T-helper 9 cell (primary cell): ENCODE measurements at places on chromosomes 12 and 14.

- DNase-seq = no peak
Measured at GRCh38 chr14:22646570-22647254, 2.6 kb upstream of the OR6J1 start.

GRCh38 chr12:1681493-1681807 lies 9.4 kb upstream of the ADIPOR2 start:
- DNase-seq = no peak

DNA sequence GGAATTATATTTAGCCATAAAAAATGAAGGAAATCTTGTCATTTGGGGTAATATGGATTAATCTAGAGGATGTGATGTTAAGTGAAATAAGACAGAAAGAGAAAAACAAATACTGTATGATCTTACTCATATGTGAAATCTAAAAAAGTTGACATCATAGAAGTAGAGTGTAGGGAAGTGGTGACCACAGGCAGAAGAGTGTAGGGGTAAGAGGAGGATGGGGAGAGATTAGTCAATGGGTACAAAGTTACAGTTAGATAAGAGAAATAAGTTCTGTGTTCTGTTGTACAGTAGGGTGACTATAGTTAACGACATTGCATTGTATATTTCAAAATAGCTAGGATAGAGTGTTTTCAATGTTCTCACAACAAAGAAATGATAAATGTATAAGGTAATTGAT lies 87.0 kb downstream of the TSHR start:
- no peak for DNase-seq

GRCh38 chr12:48882315-48882687 lies 16.6 kb upstream of the RND1 start:
- no peak for DNase-seq

- DNase-seq = no peak
Measured at GRCh38 chr14:56633544-56633943, 53.9 kb downstream of the TMEM260 start.

DNA sequence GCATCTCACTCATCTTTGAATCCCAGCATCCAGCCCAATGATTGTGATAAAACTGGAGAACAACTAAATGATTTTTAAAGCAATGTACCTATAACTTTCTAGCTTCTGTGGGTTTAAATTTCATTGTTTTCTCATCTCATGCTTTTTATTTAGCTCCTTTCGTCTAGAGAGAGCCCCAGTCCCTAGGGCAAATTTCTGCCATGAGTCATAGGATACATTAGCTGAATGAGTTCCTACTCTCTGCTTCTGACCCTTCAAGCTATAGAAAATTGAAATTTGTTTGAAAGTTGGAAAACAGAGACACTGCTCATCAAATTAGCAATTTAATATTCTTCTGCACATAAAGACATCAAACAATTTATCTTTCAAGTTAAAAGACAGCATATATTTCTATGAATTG lies 113.9 kb downstream of the KIF21A start:
- DNase-seq = no peak

GRCh38 chr12:76726626-76727025 lies 37.3 kb upstream of the ZDHHC17 start:
- DNase-seq = no peak

DNA sequence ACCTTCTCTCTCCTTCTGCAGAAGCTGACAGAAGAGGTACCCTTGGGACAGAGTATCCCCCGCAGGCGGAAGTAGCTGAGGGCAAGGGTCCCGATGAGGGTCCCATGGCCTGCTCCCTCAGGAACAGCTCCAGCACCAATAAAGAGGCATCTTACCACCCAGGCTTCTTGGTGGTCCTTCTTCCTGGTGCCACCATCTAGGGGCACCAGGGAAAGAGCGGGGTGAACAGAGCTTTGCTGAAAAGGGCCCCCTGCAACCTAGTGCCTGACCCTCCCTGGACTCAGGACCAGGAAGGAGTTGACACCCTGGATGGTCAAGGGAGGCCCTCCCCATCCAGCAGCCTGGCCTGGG lies 591 bp upstream of the IRF9 start:
- no peak for DNase-seq

DNA sequence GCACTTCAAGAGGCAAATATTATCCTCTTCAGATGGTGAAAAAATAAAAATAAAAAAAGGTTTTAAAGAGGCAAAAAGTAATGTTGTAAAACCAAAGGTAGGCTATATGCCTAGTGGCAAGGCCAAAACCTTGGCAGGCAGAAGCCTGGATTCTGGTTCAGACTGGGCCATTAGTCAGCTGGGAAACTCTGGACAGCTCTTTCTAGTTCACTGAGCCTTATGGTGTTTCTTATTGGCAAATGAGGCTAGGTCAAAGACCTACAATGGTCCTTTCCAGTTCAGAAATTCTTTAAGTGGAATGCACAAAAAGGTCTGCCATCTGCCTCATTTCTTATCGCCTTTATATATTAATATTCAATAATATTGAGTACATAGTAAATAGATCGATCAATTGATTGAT lies 44.6 kb downstream of the PTPRB start:
- no peak for DNase-seq

DNA sequence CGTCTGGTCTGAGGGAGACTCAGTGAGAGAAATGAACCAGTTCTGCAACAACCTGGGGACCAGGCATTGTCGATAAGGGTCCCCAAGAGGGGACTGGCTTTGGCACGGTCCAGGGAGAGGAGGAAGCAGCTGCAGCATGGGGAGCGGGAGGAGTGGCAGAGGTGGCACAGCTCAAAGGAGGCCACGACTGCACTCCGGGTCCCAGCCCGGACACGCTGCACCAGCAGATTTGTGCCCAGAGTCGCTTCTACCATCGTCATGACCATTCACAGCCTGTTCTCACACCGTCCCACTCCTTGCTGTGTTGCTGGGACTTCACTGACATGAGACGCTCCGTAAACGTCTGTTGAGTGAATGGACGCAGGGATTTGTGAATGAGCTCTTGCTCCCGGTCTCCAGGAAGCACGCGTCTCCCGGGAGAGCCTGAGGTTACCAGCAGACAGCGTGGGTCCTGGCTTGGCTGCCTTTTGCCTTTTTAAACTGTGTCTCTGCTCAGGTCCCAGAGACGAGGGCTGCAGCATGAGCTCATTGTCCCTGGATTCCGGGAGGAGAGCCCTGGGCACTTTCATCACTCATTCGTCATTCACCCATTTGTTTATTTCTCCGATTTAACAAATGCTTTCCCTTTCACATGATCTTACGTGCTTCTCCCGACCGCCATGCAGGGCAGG lies 137.0 kb downstream of the PIWIL1 start:
- no peak for DNase-seq

DNA sequence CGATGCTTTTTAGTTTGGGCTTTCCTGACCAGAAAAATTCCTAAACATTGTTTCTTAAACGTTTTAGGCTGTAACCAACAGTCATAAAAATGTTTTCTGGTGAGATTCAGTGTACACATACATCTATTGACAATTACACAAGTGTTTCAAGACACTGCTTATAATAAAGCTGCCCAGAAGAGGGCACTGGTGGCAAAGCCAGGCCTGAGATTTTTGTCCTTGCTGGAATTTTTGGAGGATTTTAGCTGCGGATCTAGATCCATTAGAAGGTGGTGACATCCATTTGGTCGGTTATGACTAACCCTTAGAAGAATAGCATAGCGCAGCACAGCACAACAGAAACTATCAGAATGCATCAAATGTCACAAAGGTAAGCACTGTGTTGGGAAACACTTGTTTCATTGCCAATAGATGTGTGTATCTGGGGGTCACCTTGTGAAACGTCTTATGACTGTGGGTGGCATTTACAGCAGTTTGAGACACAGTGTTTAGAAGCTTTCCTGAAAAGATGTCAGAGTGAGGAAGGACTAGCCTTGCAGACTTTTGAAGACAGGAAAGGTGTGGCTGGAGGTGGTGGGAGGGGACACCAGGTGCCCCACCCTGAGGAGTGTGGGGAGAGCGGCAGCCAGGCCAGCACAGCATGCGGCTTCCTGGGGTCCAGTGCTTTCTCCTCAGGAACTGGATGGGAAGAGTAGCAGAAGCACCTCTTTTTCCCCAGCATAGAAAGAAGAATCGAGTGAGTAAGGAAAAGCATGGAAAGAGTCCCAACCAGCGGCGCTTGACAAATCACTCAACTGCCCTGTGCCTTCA lies 54.7 kb upstream of the FKBP4 start:
- DNase-seq = no peak

DNA sequence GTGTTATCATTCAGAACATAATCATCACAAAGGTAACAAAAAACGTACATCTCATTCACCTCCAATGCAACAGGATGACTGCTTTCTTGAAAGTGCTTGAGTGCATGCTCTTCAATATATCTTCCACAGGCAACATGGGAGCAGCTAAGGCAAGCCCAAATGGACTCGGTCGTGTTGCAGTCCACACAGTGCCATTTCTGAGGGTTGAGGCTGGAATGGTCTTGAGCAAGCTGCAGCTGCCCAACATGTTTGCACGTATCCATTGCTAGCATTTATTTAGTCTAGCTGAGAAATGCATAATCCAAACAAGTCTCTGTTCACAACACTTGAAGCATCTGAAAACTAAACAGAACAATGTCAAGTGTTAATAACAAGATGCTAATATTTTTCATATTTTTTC lies 17.3 kb downstream of the USP44 start:
- no peak for DNase-seq

- no peak for DNase-seq
Measured at GRCh38 chr14:61050417-61050816, 69.4 kb downstream of the SLC38A6 start.

GRCh38 chr12:32091696-32092095 lies 15.0 kb upstream of the BICD1 start:
- no peak for DNase-seq

DNA sequence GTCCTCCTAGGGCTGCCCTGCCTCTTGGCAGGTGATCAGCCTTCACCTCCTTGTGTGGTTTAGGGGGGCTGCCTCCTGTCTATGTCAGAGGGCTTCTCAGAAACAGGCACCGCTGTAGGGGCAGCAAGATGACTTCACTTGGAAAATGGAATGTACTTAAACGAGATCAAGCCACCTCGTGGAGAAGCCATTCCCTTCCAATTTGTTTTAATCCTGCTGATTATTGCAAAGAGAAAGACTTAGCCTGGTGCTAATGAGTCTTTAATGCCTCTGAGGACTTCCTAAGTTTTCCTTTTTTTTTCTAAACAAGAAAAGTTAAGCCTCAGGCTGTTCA lies 62.3 kb upstream of the RFLNA start:
- no peak for DNase-seq

DNA sequence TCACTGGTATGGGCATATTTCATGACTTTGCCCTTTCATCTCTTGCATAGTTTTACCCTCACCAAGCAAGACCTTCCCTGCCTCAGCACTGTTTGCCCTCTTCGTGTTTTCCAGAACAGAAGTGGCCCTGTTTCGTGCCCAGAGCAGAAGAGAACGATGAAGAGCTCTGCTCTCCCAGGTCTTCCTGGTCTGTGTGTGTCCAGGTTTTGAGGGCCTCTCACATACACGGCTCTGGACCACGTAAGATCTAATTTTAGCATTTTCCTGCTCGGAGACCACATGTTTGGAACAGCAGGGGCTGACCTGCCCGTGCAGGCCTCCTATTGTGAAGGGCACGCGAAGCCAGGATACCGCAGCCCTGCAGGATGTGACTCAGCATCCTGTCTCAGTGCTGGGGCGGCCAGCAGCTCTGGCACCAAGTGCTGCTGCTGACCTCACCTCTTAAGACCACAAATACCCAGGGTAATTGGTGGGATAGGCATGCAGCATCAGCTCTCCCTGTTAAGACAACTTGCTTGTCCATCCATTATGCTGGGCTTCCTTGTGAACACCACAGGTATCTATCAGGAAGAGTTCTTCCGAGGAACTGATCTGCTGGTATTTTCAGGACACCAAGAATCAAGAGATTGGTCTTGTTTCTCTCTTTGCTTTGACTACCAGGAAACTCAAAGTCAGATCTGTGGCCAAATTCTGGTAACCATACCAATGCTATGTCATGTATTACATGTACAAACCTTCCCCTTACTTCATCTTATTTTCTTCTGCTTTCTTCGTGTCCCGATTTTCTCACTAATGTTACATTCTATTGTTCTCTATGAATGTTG lies 19.0 kb downstream of the SSH1 start:
- peak; percentile 44 for DNase-seq

GRCh38 chr14:55062517-55063351 lies 11.3 kb downstream of the MAPK1IP1L start:
- DNase-seq = no peak

- DNase-seq = peak; percentile 37
Measured at GRCh38 chr14:106141242-106142220, 615.1 kb downstream of the TMEM121 start.

DNA sequence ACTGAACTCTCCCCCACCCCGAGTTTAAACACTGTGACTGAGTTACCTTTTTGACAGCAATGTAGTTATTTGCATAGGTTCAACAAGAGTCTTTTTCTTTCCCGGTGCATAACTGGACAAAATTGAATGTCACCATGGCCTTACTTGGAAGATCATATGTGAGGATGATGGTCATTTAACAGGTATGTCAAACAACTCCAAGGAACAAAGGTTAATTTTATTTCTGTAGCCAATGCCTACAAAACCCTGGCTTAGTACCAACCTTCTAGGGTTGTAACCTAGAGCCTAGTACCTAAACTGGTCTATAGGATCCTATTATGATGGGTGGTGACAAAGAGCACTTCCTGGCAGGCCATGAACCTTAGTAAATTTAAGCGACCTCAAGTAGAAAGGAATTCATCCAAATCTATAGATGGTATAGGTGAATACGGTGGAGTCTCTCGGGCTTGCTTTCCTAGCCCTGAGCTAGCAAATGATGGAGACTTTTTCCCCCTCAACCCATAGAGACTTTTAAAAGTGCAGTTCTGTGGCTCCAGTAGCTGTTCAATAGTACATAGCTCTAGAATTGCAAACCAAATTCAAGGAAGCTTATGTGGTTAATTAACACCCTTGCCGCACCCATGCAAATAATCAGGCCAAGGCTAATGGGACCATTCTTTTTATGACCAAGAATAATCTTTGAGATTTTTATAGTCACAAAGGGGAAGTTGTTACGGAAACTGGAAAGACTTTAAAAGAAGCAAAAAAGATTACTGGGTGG lies 89.0 kb downstream of the SLC38A1 start:
- DNase-seq = no peak

DNA sequence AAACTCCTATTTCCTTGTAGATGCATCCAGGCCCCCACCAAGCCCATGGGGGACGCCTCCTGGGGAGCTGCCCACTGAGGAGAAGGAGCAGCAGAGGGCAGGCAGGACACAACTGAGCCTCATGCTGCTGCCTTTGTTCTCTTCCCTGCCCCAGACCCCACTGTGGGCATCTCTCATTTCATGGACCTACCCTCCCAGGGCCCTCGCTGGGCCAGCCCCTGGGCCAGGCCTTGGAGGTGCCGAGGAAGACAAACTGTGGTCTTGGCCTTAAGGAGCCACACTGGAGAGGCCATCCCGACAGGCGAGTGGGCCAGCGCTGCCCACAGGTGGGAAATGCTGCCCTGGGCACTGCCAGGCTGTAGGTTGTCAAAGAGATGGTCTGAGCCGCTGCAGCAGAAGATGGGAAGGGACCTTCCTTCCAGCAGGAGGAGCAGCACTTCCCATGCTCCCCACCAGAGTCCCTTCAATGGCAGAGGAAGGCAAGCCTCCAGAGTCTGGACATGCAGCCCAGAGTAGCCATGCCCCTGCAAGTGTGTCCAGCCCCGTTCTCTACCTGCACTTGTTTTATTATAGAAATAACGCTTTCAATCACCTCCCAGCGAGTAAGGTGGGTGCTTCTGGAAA lies 147.4 kb downstream of the BCL11B start:
- DNase-seq = no peak

GRCh38 chr12:1523558-1524050 lies 70.8 kb downstream of the FBXL14 start:
- DNase-seq = no peak

GRCh38 chr12:63980211-63980610 lies 135.7 kb downstream of the SRGAP1 start:
- no peak for DNase-seq

GRCh38 chr14:89654998-89655397 lies 238.0 kb upstream of the FOXN3 start:
- no peak for DNase-seq
